ENCODE measurements at places on chromosomes 2 and 18.

GRCh38 chr18:45267622-45268021 is 347.7 kb upstream of the SLC14A2 start:
- DNase-seq: no peak

DNA sequence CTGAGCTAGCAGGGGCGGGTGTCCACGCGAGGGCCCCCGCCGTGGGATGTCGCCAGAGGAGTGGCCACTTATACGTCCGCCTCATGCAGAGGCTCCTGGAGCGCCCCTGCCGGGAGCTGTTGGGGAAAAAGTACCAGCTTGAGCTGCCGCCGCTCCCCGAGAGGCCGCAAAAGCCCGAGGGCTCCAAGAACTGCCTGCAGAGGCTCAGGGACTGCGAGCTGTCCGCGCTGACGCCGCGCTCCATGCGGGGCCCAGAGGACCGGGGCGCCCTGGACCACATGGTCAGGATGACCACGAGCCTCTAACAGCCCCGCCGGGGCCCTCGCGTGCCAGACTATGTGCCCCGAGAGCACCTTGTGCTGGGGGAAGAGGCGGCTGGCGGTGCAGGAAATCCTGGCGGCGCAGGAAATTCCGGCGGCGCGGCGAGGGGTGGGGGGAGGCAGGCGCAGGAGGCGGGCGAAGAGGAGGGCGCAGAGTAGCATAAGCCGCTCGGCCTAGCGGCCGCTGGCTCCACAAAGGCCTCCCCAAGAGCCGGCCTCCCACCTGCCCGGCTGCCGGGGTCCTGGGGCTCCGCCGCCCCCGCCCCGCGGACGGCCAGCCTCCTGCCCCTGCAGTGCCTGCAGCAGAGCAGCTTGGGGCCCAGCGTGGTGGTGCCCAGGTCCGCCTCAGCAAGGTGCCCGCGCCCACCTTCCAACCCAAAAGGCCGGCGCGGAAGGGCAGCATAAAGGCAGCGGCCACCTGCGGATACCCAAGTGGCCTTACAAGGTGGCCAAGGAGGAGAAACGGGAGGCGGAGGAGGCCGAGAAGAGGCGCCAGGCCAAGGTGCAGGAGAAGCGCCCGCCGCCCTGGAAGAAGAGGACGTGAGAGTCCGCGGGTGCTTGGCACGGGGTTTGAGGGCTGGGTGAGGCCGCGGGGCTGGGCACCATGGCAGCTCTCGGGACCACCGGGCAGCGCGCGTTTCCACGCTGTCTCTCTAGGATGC is 42.1 kb upstream of the TRIM43B start:
- DNase-seq: peak; percentile 44

DNA sequence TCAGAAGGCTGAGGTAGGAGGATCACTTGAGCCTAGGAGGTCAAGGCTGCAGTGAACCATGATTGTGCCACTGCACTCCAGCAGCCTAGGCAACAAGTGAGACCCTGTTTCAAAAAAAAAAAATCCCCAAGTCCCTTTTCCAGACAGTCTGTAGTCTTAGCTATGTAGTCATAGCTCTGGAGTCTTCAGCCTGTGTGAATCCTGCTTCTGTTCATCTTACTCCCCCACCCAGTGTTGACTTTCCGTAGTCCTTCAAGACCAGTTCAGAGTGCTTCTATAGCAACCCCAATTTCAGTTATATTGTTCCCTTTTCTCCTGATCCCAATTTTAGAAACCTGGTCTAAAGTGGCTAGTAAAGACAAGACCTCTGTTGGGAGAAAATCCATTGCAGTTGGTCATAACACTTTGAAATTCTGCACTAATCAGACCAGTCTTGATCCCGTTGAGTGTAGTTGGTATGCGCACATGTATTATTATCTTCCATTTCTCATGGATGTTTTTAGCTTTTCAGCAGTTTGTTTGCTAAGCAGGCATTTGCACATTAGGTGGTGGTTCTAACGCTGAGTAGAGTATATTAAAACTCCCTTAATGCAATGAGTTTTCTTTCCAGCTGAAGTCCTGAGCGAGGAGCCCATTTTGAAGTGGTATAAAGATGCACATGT is 9.0 kb downstream of the BZW1 start:
- no peak for DNase-seq

- no peak for DNase-seq
These were observed 144.1 kb downstream of the FHOD3 start for GRCh38 chr18:36441426-36442240.

DNA sequence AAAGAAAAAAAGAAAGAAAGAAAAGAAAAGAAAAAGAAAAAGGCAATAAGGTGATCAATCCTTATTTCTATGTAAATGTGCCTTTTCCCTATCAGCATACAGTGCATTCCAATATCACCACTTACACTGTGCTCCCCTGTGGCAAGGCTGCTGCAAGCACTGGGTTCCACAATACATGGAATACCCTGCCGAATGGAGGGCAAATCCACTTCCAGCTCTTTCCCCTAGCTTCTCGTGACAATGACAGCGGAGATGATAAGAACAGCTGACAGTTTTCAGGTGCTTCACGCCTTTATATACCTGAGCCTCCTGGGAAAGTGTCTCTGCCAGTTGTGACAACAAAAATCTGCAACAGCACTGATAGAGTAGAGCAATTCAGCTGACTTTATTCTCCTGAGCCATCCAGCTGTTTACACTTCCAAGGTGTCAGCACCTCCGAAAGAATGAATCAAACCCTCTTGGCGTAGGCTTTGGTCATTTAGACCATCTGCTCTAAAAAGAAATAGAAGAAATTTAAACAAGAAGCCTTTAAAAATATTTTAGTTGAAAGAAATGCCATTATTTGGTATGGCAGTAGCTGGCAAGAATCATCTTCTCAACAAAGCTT is 135.2 kb upstream of the RNF152 start:
- no peak for DNase-seq

- DNase-seq: no peak
These were observed 15.3 kb upstream of the FN1 start for GRCh38 chr2:215451012-215451756.

GRCh38 chr2:96403481-96403880 is 67.9 kb downstream of the NCAPH start:
- DNase-seq: no peak

GRCh38 chr2:205698286-205699268 is 16.3 kb downstream of the NRP2 start:
- no peak for DNase-seq

- no peak for DNase-seq
These were observed at the start of gene IGFBP5 for GRCh38 chr2:216695401-216695821. Gene IGFBP5 (minus strand): TSS chr2:216695549. CDS start chr2:216694775, 774 bp downstream.

- DNase-seq: no peak
These were observed 757.4 kb downstream of the RNF144A start for GRCh38 chr2:7674606-7675005.

DNA sequence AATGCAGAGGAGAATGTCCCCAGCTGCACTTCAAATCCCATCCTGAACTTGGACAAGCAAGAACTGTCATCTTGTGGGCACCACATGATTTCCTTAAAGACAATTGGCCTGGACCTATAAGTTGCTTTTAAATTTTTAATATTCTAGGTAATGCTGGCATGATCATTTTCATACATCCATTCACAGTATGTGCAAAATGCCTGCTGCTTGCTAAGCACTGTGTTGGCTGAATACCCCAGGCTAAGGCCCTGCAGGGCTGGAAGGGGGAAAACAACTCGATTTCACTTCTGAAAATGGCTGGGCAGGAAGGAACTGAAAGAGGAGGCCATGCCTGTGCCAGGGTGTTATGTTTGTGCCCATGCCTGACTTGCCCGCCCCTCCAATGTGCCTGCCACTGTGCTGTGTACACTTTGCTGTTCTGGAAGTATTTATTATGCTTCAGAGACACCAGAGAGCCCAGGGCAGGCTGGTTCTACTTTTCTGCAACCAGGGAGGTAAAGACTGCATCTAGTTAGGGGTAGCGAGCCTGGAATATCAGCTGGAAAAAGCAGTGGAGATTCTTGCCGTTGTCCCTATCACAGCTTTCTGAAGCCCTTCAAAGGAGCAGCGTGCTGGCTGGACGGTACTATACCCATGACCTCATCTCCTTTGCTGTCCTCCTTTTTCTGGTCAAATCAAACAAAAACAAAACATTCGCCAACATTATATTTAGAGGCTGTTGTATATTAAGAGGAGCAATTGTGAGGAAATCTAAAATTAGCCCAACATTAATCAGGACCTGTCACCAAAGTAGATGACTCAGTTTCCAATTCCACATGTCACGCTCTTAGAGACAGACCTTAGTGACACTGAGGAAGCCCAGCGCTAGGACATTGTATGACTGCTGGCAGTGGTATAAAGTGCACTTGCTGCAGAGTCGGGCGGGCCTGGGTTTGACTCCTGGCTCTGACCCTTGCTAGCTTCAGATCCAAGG is 158.1 kb downstream of the DDX1 start:
- no peak for DNase-seq

DNA sequence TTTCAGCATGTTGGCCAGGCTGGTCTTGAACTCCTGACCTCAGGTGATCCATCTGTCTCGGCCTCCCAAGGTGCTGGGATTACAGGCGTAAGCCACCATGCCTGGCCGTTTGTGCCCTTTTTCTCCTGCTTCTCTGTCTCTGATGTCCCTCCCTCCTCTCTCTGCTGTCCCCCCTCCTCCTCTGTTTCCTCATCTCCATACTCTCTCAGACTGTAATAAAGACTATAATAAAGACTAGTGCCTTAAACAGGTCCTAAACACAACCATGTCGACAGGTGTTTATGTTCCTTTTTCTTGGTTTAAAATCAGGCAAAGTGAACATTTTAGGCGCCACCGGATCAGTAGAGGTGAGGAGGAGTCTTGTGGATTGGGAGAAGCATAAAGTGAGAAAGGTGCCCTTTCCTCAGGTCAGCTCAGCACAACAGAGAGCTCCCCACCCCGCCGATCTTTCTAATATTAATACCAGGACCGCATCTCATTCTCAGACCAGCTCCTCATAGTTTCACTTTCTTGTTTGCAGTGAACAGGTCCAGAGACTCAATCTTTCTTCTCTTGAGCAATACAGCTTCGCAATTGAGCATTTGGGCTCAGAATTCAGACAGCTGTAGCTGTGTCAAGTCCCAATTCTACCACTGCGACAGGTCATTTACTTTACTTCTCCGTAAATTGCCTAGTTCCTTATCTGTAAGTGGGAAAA is 23.7 kb downstream of the TIMM21 start:
- DNase-seq: no peak

- no peak for DNase-seq
These were observed 31.4 kb downstream of the EPG5 start for GRCh38 chr18:45935591-45936335.

DNA sequence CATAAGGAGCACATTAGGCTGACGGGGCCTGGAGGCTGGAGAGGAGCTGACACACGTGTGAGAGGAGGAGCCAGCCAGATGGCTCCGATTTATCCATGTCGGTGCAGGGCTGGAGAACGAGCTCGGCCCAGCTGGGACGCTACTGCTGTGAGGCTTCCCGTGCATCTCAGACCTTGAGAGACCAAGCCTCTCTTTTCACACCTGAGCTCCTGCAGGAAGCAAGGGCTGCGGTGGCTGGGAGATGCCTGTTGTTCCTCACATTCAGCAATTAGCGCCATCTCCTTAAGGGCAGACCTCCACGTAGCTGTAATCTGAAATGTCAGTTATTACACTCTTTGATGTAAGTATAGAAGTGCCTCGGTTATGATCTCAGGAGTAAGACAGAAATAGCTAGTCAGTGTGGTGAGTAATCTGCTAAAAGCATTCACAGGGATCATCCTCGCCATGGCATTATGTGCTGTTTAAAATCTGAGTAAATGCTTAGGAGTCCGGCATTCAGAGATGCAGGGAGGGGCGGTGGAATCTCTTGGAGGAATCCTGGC is 107.9 kb downstream of the PRKCE start:
- no peak for DNase-seq

GRCh38 chr2:220433131-220433530 is 805.7 kb downstream of the SLC4A3 start:
- DNase-seq: no peak

DNA sequence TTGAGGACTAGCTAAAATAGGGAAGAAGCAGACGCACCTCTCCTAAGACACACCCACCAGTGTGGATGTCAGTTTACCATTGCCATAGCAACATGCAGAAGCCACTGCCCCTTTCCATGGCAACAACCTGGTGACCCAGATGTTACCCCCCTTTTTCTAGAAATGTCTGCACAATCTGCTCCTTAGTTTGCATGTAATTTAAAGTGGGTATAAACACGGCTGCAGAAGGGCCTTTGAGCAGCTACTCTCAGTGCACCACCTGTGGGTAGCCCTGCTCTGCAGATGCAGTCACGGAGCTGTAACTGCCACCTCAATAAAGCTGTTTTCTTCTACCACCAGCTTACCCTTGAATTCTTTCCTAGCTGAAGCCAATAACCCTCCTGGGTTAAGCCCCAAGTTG is 87.1 kb downstream of the FBXO15 start:
- DNase-seq: no peak

GRCh38 chr18:21454725-21455124 is 145.8 kb downstream of the ESCO1 start:
- DNase-seq: no peak

- DNase-seq: no peak
These were observed 87.5 kb upstream of the ST3GAL5 start for GRCh38 chr2:85976106-85976920.

DNA sequence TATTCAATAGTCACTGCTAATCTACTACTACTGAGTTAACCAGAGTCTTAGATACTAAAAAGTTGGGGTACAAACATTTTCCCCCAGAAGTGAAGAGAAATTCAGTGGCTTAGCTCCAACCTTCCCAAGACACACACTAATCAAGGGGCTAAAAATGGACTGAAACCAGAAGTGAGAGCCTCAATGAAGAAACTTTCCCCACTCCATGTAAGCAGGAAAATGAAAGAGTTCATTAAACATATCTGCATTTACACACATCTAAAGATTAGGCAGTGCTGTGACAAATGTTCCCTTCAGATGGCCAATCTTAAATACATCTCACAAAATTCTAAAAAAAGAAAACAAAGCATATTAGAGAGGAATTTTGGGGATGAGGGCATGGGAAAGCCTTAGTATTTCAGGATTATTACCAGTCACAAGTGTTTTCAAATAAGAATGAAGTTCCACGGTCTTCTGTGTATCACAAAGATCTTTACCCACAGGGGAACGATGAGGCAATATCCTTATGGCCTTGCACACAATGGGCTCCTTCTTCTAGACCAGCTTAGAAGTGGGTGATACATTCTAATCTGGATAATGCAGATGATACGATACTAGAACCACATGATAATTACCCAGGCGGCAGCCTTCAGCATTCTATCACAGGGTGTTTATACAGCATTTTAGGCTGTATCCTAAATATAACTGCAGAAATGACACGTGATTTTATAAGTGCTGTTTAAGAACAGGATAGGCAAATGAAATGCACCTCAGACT is 17.1 kb downstream of the ANKRD44 start:
- no peak for DNase-seq

- DNase-seq: no peak
These were observed 131.0 kb downstream of the TMEM182 start for GRCh38 chr2:102892698-102893310.

- DNase-seq: no peak
These were observed 33.4 kb downstream of the NCK2 start for GRCh38 chr2:105778080-105778607.

- DNase-seq: no peak
These were observed 891.6 kb upstream of the CRIM1 start for GRCh38 chr2:35463805-35464596.

- DNase-seq: no peak
These were observed 50.7 kb upstream of the ACAA2 start for GRCh38 chr18:49863769-49864621.

All from naive thymus-derived CD8-positive, alpha-beta T cell (primary cell).